ENCODE measurements at places on chromosomes 5 and 9.

GRCh38 chr5:74401946-74402320, 238.6 kb downstream of the ENC1 start:
- H3K4me1 ChIP-seq, result peaks cover 23% of the 10 kb centered on the region
- no peak overlapping the region for H3K4me3 ChIP-seq
- H3K27me3 ChIP-seq, result no peaks in the 10 kb centered on the region
- no peak overlapping the region for H3K27ac ChIP-seq
- DNase-seq, result no peak
- H3K36me3 ChIP-seq, result no peaks in the 10 kb centered on the region

GRCh38 chr9:19976226-19976625, 187.4 kb upstream of the SLC24A2 start:
- peaks cover 26% of the 10 kb centered on the region for H3K27me3 ChIP-seq
- H3K4me1 ChIP-seq, result no peaks in the 10 kb centered on the region
- no peak overlapping the region for H3K4me3 ChIP-seq
- H3K27ac ChIP-seq, result no peak overlapping the region

- peaks cover 17% of the 10 kb centered on the region for H3K27me3 ChIP-seq
- DNase-seq, result no peak
- H3K36me3 ChIP-seq, result no peaks in the 10 kb centered on the region
- no peak overlapping the region for H3K27ac ChIP-seq
- H3K4me3 ChIP-seq, result no peak overlapping the region
Observed at GRCh38 chr9:78189461-78189860, 46.4 kb upstream of the CEP78 start.

- H3K4me1 ChIP-seq, result peaks cover 47% of the 10 kb centered on the region
- no peak for DNase-seq
- H3K27me3 ChIP-seq, result no peaks in the 10 kb centered on the region
- peaks cover 8% of the 10 kb centered on the region for H3K36me3 ChIP-seq
Observed at GRCh38 chr5:143229426-143229895, 174.0 kb downstream of the NR3C1 start.

DNA sequence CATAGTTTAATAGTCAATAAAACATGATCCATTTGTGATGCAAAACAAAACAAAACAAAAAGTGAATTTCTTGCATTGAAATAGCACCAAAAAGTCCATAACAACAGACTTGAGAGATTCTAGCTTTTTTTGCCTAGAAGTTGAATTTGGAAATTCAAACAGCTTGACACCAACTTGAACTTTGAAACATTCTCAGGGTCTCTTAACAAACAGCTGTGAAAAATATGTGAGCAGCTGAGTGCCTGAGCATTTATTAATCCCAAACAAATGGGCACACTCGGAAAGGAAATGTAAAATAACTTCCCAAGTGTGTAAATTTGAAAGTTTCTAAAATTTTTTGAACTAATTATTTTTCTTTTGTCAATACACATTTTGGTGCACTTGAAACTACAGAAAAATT, 56.0 kb upstream of the HMHB1 start:
- no peaks in the 10 kb centered on the region for H3K4me1 ChIP-seq
- H3K36me3 ChIP-seq, result no peaks in the 10 kb centered on the region
- no peaks in the 10 kb centered on the region for H3K27me3 ChIP-seq
- no peak overlapping the region for H3K27ac ChIP-seq
- no peak for DNase-seq

GRCh38 chr9:117218951-117219350, 195.9 kb downstream of the ASTN2 start:
- H3K27ac ChIP-seq, result no peak overlapping the region
- no peaks in the 10 kb centered on the region for H3K27me3 ChIP-seq
- no peak overlapping the region for H3K4me3 ChIP-seq

DNA sequence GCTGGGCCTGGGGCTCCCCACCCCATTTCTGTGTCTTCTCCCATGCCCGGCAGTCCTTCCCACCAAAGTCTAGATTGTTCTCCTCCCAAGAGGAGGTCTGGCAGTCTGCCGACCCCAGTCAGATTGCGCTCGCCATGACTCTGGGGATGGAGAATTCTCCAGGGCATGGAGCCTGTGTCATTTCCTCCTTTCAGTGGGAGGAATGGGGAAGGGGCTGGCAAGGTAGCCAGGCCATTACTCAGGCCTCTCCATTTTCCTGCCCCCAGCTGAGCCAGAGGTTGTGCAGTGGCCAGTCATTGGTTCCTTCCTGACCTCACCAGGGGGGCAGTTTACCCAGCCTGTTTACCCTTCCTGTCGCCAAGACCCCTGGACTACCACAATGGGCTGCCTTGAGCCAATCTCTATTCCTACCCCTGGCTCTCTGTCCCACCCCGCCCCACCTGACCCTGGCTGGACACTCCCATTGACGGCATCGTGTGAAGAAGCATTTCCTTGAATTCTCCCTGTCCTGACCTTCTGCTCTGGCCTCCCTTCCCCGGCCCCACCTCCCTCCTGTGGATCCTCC, 628 bp downstream of the SYNPO start:
- no peak for DNase-seq
- H3K4me1 ChIP-seq, result peaks cover 68% of the 10 kb centered on the region
- no peaks in the 10 kb centered on the region for H3K27me3 ChIP-seq
- H3K36me3 ChIP-seq, result peaks cover 39% of the 10 kb centered on the region

- H3K36me3 ChIP-seq, result no peaks in the 10 kb centered on the region
- H3K4me1 ChIP-seq, result no peaks in the 10 kb centered on the region
Observed at GRCh38 chr5:112294126-112294525, 125.0 kb downstream of the EPB41L4A start.

- H3K4me3 ChIP-seq, result no peak overlapping the region
- DNase-seq, result no peak
- H3K27me3 ChIP-seq, result peaks cover 23% of the 10 kb centered on the region
- H3K36me3 ChIP-seq, result no peaks in the 10 kb centered on the region
- no peak overlapping the region for H3K27ac ChIP-seq
Observed at GRCh38 chr5:76537073-76537543, 86.1 kb downstream of the F2RL2 start.

DNA sequence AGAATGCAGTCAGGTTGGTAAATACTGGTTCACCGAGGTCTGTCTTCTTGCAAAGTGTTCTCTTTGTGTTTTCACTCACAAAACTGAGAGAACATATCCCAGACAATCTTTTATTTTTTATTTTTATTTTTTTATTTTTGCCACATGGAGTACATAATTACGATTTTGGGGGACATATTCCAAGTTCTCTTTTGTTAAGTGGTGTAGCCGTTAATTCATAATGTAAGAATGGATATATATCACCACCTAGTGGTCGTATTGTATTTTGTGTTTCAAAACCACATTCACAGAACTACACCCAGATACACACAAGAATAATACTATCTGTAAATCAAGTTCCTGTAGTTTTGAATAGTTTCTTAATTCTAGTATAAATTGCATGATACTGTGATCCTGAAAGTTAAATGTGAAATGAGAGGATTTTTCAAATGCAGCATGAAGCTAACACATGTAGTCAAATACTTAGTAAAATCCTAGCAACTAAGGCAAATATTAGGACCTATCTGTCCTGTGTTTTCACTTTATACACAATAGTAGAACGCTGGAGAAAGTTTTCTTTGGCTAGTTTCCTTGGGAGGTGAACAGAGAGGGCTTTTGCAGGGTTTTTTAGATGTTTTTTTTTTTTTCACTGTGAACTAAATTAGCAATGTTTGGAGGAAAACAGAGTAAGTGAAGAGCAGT, 92.7 kb downstream of the VCAN start:
- H3K4me3 ChIP-seq, result peak overlapping the region; percentile 33
- DNase-seq, result no peak
- peak overlapping the region; percentile 84 for H3K27ac ChIP-seq
- peaks cover 16% of the 10 kb centered on the region for H3K36me3 ChIP-seq

GRCh38 chr9:5586391-5586802, 42.5 kb upstream of the RIC1 start:
- H3K27me3 ChIP-seq, result no peaks in the 10 kb centered on the region
- no peak for DNase-seq
- H3K36me3 ChIP-seq, result no peaks in the 10 kb centered on the region
- H3K4me1 ChIP-seq, result no peaks in the 10 kb centered on the region

DNA sequence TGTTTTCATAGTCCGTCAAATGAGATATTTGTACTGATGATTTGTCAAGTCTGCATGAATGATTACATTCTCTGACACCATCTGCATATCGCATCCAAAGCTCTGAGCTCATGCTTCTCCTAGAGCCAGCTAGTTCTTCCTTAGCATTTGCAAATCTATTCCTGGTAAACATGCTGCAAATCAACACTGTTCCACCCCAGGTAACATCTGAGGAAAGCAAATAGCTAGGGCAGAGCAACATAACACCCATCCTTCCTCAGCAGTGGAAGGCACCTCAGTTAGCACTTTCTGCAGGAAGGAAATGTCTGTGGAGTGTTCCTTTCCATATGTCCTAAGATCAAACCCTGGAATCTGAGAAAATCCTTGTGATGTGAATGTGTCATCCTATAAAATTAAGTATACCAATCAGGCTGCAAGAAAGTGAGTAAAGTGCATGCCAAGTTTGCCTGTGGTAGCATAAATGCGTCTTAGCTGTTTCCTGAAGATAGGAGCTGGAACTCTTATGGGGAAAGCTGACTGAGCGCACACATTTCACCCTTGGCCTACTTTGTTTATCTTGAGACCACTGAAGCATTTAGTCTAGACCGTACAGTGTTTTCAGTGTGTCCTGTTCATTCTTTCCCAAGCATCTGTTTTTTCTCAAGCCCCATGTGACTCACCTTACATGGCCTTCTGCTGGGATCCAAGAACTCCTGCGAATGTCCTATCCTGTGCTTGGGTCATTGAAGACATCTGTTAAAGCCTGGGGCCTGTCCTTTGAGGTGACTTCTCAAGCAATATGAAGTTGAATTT, 50.9 kb upstream of the STARD4 start:
- H3K27ac ChIP-seq, result no peak overlapping the region
- no peak overlapping the region for H3K4me3 ChIP-seq
- H3K27me3 ChIP-seq, result no peaks in the 10 kb centered on the region
- H3K36me3 ChIP-seq, result no peaks in the 10 kb centered on the region

DNA sequence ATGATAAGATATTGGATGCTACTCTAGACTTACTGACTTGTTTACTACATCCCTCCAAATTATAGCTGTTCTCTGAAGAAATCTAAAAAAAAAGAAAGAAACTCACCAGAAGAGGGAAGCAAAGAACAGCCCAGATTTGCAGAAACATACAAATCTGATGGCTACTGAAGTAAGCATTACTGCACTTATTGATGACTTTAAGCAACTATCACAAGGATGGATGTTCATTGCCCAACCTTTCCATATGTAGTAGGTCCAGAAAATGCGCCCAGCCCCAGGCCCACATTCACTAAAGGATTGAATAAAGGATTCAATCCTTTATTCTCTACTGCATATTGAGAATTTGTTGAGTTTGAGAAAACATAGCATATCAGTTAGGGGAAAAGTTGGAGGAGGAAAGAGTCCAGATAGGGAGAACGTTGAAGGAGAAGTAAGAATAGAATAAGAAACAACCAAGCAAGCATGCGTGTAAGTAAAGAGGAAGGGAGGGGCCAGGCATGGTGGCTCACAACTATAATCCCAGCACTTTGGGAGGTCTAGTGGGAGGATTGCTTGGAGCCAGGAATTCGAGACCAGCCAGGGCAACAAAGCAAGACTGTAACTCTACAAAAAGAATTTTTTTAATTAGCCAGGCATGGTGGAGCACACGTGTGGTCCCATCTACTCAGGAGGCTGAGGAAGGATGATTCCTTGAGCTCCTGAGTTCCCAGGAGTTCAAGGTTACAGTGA, 33.8 kb upstream of the DTWD2 start:
- no peak overlapping the region for H3K4me3 ChIP-seq
- H3K36me3 ChIP-seq, result no peaks in the 10 kb centered on the region
- no peak for DNase-seq
- no peaks in the 10 kb centered on the region for H3K27me3 ChIP-seq
- H3K27ac ChIP-seq, result no peak overlapping the region
- H3K4me1 ChIP-seq, result peaks cover 9% of the 10 kb centered on the region

- DNase-seq, result no peak
- H3K4me3 ChIP-seq, result no peak overlapping the region
- no peak overlapping the region for H3K27ac ChIP-seq
- H3K4me1 ChIP-seq, result no peaks in the 10 kb centered on the region
- H3K27me3 ChIP-seq, result no peaks in the 10 kb centered on the region
Observed at GRCh38 chr9:136370687-136371532, 2.6 kb downstream of the CARD9 start.

DNA sequence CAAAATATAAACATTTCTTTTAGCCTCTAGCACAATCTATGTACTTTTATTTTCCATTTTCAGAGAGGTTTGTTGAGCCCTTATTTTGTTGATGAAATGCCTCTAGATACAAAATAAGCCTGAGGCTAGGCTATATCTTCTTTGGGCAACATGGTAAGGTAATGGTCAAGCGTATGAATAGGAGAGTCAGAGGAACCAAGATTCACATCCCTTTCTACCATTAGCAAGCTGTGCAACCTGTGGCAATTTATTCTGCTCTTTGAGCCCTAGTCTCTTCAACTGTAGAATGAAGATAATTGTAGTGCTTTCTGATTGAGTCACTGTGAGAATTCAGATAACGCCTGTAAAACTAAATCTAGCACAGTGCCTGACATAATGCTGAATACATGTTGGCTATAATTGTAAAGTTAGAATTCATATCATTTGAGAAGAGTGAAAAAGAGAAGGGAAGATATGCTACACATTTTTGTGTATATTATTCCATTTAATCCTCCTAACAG, 412.5 kb downstream of the CCDC171 start:
- H3K4me1 ChIP-seq, result no peaks in the 10 kb centered on the region
- H3K27me3 ChIP-seq, result no peaks in the 10 kb centered on the region
- no peak overlapping the region for H3K4me3 ChIP-seq
- H3K27ac ChIP-seq, result no peak overlapping the region

- no peak overlapping the region for H3K27ac ChIP-seq
- H3K36me3 ChIP-seq, result no peaks in the 10 kb centered on the region
- peaks cover 44% of the 10 kb centered on the region for H3K4me1 ChIP-seq
- DNase-seq, result no peak
- no peaks in the 10 kb centered on the region for H3K27me3 ChIP-seq
Observed at GRCh38 chr5:148805326-148806290, 20.8 kb upstream of the ADRB2 start.

GRCh38 chr9:16060436-16061129, 507.7 kb downstream of the CCDC171 start:
- peaks cover 50% of the 10 kb centered on the region for H3K4me1 ChIP-seq
- no peak for DNase-seq
- H3K27ac ChIP-seq, result peak overlapping the region; percentile 50
- H3K36me3 ChIP-seq, result peaks cover 14% of the 10 kb centered on the region

GRCh38 chr5:29899583-29899982, 1293.9 kb upstream of the CDH6 start:
- H3K4me1 ChIP-seq, result no peaks in the 10 kb centered on the region
- no peak overlapping the region for H3K27ac ChIP-seq
- H3K36me3 ChIP-seq, result no peaks in the 10 kb centered on the region

- no peaks in the 10 kb centered on the region for H3K4me1 ChIP-seq
- no peak overlapping the region for H3K4me3 ChIP-seq
Observed at GRCh38 chr5:142455856-142456255, 131.0 kb upstream of the SPRY4 start.

DNA sequence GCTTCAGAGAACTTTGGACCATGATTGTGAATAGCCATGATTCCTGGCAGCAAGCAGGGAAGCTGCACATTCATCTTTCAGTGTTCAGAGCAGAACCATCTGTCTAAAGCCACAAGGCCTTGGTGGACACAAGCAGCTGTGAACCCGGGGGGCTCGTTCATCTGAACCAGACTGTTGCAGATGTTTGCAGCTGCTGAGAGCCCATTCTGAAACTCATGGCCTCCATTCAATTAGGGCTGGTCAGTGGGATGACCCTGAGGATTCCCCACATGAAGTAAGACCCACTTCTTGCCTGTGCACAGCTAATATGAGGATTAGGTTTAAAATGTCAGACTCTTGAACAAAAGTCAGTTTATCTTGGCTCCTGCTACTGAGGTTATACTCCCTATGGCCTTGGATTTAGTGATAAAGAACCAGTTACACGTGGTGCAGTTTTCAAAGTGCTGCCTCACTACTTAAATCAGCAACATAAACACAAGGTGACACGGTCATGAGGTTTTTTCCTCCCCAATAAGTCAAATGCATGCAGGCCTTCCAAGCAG, 109.8 kb upstream of the IFNK start:
- no peaks in the 10 kb centered on the region for H3K36me3 ChIP-seq
- DNase-seq, result no peak
- H3K4me3 ChIP-seq, result no peak overlapping the region
- no peaks in the 10 kb centered on the region for H3K27me3 ChIP-seq
- peaks cover 10% of the 10 kb centered on the region for H3K4me1 ChIP-seq
- no peak overlapping the region for H3K27ac ChIP-seq

Data from Calu3 (cell line).